Left hindlimb (tissue), 1 donor: ENCODE measurements at places on chromosomes 5 and 9.

DNA sequence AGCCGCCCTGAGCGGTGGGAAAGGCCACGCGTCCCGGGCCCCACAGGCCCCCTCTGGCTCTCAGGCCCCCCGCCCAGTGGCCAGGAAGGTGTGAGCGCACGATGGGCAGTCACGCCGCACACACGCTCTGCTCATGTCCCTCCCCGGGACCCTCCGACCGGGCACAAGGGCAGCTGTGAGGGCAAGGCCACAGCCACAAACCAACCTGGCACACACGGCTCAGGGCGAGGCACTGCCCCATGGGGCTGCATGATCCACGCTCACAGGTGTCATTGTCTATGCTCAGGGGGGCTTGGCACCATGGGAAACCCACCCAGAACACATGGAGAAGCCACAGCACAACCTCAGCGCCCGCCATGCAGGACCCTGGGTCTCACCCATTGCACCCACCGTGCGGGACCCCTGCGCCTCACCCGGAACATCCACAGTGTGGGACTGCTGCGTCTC, 51.3 kb downstream of the SLC12A7 start:
- no peak for DNase-seq

DNA sequence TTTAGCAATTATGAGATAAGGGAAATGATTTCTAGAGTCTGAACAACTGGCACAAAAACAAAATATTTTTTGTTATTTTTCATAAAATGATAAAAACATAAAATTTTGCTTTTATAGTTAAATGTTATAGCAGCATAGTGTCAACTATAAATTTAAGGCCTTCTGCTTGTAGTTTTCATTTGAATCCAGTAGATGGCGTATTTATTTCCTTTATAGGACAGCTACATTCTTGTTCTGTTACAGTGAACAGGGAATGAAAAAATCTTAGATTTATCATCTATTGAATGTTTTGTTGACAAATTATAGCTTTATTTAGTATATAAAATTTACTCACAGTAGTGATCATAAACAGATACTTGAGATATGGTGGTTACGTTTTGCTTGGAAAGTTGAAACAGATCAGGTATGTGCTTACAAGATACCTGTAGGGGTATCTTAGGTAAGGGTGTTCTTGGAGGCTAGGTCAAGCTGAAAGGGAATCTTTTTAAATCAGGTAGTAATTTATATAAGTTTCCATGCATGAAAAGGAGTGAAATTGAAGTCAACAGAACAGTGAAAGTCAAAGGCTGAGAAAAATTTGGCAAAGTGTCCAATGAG, 239.3 kb upstream of the GRIN3A start:
- no peak for DNase-seq

DNA sequence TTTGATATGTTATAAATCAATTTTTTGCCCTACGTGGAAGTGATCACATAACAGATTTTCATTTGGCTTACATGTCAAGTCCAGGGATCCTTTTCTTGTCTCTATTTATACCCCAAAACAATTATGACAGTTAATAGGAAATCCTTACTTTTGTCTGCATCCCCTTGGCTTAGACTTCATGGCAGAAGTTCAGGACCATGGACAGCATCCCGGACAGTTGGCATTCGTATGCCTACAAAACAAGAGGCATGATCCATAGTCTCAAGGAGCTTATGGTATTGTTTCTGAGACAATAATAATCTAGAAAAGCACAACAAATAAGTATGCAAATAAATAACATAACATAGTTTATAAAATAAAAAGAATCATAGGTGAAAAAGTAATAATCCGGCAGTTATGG, 214.3 kb upstream of the GRIA1 start:
- no peak for DNase-seq

- no peak for DNase-seq
Observed at GRCh38 chr5:3598207-3598606, 2.6 kb downstream of the IRX1 start.

GRCh38 chr5:14353726-14354474, 210.8 kb downstream of the TRIO start:
- no peak for DNase-seq

DNA sequence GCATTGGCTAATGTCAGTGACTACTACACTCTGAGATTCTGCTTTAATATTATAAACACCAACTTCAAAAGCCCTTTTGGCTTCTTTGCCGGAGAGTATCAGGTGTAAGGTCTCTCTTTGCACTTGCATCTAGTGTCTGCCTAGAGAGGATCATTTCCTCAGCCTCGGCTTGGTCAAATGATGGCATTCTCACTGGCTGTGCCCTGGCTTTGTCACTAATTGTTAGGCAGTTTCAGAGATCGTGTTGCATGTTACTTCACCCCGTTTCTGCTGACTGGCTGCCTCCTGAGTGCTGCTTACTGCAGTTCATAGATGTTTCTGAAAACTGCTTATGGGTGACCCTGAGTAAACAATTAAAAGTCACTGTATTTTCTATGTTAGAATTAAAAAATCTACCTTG, 48.8 kb downstream of the SLC1A3 start:
- DNase-seq, result no peak

- no peak for DNase-seq
Observed at GRCh38 chr5:175772747-175773533, 98.4 kb upstream of the CPLX2 start.

GRCh38 chr9:35691334-35691650, 1.6 kb upstream of the TPM2 start:
- DNase-seq, result no peak

DNA sequence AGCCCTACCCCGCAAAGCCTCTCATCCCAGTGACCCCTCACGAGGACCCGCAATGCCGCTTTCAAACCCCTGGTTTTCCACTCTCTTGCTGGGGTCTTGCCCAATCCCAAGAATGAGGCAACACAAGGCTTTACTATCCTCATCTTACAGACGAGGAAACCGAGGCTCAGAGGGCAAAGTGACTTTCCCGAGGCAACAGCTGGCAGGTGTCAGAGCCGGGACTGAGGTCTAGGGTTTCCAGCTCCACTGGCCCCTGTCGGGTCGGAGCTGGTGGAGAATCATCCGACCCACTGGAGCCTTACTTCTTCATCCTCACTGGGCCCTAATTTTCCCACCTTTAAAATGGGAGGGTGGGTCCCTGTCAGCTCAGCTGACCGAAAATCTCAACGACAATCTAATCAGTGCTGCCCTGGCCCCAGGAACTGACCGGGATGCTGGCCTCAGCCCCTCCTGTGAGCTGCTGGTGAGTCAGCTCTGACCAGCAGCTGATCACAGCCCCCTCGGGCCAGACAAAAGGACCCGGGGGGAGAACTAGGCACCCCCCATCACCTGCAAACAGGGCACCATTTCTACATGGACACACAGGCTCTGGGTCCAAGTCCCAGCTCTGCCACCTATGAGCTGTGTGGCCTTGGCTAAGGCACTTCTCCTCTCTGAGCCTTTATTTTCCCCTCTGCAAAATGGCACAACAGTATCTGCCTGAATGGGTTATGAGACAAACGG, 72.7 kb upstream of the STXBP1 start:
- DNase-seq, result no peak

DNA sequence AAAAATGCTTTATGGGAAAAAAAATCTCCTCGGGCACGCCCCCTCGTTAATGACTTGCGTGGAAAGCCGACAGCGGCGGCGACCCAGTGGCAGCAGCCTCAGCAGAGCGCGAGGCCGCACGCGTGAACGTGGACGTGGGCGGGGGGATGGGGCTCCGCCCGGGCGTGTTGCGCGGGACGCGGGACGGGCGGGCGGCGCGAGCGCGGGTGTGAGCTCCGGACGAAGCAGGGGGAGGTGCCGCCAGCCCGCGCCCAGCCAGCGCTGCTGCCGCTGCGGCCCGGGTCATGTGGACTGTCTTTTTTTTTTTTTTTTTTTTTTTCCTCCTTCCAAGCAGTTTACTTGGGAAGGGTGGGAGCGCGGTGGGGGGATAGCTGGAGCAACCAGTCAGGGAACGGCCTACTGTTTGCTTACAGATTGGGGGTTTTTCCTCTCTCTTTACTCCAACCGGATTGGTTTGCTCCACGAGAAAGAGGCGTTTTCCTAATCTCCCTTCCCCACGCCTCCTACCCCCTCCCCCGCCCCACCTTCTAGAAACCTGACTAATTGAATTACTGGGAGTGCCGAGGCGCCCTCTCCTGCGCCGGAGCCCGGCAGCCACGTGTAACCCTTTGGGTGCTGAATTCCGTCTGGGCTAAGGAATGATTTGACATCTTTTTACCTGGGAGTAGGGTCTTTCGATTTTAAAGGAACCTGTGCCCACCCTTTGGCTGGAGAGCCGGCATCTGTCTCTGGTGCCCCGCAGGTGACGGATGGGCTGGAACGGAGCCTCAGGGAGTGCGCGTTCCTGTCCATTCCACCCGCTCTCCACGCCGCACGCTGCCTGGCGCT, 1.7 kb upstream of the EFNA5 start:
- peak; percentile 95 for DNase-seq

- DNase-seq, result peak; percentile 59
Observed at GRCh38 chr5:43017428-43017815, 22.7 kb downstream of the ANXA2R start.

DNA sequence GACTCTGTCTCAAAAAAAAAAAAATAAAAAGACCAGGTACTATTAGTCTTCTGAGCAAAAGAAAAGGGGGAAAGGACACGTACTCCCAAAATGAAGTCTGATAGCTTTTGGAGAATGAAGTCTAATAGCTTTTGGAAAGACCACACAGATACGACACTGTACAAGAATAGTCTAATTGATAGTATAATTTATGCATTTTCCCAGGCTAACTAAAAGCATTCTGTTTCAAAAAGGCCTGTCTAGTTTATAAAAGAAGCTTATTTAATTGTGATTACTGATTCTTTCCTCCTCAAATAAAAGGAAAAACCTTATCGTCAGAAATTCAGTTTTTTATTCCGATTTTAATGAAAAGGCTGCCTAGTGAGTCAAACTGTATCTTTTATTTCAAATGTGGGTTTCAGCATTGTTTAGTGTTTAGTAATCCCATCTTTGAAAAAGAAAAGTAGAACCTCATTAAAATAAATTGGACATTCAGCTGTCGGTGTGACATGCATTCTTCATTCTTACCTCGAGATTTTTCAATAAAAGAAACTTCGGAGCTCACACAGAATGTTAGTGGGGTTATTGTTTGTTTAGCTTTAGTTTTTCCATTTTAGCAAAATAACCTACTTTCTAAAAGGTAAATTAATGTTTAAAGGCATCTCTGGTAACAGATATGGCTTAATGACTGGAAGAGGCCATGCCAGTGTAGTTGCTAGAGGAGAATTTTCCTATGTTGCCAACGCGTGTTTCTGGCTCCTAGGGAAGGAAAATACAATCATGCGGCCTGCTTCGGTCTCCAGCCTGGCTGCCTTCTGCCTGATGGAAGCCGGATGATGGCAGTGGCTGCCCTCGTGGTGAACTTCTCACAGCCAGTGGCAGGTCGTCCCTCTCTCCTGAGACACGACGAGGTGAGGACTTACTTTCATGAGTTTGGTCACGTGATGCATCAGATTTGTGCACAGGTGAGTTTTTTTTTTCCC, 70.0 kb downstream of the NLN start:
- DNase-seq, result peak; percentile 41

DNA sequence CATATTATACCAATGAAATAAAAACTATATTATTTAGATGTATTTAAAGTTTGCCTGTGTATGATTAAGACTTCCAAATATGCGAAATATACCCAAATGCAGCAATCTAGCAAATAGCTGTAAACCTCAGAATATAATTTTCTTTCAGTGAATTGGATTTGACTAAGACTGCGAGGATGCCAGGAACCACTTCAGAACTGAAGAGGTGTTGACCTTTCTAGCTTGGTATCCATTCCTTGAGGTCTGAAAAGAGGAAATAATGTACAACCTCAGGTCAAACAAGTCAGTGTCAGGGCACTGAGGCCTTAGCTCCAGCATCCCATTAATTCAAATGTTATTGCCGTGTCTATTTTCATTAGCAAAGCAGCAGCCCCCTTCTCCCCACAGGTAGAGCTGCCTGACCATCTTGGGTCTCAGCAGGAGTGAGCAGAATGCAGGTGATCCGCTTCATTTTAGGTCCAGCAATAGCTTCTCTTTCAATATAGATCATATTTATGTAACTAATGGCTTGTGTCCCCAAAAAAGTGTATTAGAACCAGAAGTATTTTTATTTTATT, 100.0 kb downstream of the KIAA1958 start:
- no peak for DNase-seq

DNA sequence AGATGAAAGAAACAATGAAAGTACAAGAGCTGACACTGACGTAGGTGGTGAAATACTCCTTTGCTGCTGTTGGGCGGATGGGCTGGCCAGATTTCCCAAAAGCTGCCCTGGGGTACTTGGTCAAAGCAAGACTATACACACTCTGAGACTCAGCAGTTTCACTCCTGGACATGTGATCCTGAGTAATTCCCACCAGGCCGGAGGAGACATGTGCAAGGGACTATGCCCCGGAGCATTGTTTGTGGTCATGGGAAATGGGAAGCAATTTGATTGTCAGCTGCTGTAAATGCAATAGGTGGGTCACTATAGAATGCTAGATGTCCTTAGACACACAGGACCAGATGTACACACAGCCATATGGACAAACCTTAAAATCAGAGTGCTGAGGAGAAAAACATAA, 116.1 kb downstream of the DCP2 start:
- no peak for DNase-seq

DNA sequence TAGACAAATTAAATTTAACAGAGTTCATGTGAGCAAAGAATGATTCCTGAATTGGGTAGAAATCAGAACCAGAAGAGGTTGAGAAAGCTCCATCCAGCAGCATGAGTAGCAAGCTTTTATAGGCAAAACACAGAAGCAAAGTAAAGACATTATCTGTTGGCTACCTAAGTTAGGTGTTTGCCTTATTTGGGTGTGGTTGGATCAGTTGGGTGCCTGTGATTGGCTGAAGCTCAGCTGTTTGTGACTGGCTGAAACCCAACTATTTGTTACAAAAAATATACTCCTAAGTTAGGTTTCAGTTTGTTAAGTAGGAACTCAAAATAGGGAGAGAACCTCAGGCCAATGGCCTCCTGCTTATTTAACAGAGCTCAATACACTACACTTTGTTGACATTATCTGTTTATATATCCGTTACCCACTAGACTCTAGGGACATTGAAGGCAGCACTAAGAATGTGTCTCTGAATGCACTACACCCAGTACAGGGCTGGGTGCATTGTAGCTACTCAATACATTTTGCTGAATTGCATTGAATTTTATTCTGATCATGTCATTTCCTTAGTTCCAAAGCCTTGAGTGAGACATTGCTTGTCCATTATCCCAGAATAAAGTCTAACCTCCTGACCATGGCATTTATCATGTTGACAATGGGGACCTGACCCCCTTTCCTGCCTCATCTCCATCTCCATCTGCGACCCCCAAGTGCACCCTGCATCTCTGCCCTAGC, 98.7 kb downstream of the CCDC192 start:
- DNase-seq, result no peak

- DNase-seq, result no peak
Observed at GRCh38 chr5:40515476-40515875, 164.2 kb upstream of the PTGER4 start.

DNA sequence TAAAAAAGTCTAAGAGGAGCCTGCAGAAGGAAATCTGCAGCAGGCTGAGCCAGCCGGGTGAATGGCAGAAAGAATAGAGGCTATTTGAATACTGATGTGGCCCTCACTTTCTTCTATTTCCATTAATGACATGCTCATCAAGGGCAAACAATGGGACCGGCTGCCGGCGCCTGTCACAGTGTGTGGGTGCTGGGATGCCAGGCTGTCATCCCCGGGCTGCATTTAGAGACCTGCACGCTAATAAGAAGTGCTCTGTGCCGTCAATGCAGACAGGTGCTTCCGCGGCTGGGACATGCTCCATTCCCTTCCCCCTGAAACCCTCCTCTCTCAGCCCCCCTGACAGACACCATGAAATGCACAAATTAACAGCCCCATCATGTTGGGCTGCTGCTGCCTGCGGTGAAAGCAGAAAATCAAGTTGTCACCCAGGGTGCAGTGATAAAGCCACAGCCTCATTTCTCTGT, 217.7 kb upstream of the TBCA start:
- DNase-seq, result no peak
